Cardiac fibroblast (primary cell): ENCODE measurements at places on chromosomes 13 and 19.

DNA sequence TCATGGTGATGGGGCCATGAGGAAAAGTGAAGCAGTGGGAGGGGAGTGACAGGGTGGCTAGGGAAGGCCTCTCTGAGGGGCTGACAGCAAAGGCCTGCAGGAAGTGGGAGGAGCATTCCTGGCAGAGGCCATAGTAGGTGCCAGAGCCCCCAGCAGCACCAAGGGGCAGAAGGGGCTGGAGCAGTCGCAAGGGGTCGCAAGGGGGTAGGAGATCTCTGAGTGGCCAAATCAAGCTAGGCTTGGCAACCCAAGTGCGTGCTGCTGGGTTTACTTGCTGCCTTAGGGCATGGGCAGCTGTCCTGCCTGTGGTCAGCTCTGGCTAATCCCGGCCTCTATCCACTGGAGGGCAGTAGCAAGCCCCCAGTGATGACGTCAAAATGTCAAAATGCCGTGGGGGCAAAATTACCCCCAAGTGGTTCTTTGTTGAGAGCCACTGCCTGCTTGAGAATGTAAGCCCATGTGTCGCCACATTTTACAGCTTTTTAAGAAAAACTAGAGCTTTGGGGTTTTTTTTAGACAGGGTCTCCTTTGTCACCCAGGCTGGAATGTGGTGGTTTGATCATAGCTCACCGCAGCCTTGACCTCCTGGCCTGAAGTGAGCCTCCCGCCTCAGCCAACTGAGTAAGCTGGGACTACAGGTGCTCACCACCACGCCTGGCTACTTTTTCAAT is 11.8 kb downstream of the CCDC97 start:
- DNase-seq: peak; percentile 85

DNA sequence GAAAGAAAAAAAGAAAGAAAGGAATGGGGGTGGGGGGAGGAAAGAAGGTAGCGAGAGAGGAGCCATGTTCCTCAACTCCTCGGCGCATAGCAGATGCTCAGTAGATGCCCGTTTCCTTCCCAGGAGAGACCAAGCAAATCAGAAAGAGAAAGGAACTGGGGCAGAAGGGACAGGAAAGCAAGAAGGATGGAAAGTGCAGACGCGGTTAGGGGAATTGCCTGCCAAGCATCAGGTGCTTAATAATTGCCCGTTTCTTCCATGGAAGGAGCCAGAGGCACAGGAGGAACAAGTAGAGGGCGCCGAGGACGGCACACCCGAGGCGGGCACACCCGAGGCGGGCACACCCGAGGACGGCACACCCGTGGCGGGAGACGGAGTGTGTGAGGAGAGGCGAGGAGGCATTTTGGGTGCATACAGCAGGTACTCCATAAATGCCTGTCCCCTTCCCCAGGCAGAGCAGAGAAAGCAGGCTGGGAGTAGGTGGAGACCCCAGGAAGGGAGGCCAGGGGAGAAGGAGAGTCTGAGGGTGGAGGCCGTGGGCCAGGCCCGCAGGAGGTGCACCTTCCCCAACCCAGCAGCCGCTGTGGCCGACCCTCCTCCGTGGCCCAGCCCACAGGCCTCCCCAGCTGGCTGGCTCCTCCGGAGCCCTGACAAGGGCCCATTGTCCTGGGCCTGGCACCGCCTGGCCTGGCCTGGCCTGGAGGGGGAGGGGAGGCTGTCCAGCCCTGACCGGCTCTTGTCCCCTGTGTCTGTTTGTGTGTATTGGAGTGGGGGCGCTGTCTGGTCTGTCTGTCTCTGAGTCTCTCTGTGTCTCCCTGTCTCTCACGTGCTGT is 14.6 kb downstream of the JOSD2 start:
- no peak for DNase-seq

- DNase-seq: no peak
These were observed 433.4 kb downstream of the SLITRK5 start for GRCh38 chr13:88104576-88104975.

- DNase-seq: peak; percentile 8
These were observed 11.1 kb upstream of the GTF2F2 start for GRCh38 chr13:45109102-45109720.

- no peak for DNase-seq
These were observed 118.4 kb downstream of the GPC6 start for GRCh38 chr13:93345024-93345423.

DNA sequence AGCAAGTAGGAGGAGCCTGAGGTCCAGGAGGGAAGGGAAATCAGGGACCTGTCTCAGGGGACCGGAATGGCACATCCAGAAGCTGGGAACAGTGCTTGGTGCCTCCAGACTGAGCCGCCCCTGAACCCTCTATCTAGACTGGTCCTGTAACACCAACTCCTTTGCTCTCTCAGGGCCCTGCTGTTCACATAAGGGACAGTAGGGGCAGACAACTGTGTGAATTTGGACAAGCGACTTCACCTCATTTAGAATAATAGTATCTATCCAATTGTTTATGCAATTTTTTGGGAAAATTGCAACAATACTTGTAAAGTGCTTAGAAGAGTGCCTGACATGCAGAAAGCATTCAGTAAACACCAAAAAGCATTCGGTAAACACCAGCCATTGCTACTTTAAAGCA is 14.0 kb downstream of the SYMPK start:
- peak; percentile 17 for DNase-seq

DNA sequence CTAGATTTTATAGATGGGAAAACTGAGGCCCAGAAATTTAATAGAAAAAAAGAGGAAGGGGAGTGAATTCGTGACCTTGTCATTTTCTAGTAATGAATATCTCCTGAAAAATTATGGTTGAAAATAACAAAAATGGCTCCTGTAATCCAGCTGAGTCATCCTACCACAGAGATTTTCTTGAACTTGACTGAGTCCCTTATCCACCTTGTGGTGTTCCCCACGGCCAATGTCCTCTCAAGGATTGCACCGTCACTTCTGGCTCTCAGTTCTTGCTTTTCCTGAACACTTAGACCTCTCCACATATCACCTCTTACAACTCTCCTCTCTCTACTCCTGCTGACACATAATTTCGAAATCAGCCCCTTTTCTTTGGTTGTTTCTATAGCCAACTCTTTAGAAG is 1.2 kb upstream of the KATNAL1 start:
- peak; percentile 84 for DNase-seq

DNA sequence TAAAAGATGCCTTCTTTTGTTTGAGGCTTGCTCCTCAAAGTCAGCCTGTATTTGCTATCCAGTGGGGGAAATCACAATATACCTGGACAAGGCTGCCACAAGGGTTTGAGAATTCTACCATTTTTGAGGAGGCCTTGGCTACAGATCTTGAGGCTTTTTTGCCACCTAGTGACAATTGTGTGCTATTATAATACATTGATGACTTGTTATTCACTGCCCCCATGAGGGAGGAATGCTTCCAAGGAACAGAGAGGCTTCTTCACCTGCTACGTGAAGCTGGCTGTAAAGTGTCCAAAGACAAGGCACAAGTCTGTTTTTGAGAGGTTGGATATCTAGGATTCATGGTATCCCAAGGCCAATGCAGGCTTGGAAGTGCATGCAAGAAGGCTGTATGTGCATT is 72.5 kb downstream of the ZNF708 start:
- peak; percentile 6 for DNase-seq

DNA sequence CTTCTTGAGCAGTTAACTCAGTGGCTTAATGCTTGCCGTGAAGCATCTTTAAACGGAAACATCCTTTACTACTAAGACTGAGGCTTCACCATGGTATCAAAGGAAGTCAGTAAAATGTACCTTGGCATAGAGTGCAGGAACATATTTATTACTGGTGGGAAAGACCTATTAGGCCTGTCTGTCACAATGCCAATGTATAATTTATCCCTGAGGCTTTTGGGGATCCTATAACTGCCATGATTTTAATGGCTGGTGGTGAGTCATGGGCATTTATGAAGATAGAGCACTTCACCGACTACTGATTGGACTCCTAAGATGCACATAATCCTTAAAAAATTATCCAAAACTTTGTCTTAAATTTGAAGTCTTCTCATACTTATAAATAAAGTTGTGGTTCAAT is 79.6 kb downstream of the FGF14 start:
- no peak for DNase-seq
